Erythroblast (primary cell): ENCODE measurements at places on chromosomes 1 and 21.
A peak's percentile ranks its signal among the peaks of the same experiment; 100 is the strongest.

DNA sequence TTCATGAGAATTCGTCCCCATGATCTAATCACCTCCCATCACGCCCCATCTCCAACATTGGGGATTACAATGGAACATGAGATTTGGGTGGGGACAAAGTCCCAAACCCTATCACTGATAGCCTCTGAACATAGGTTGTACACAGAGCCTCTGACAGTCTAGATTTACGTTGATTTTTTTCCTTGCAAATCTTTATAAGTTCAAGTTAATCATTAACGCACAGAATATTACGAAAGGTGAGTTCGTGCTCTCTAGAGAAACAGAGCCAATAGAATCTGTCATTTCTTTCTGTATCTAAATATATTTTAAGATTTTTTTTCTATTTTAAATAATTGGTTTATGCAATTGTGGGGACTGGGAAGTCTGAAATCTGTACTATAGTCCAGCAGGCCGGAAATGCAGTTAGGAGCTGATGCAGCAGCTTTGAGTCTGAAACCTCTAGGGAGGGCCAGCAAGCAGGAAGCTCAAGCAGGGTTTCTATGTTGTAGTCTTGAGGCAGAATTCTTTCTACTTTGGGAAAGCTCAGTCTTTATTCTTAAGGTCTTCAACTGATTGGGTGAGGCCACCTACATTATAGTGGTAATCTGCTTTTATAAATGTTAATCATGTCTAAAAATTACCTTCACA, 61.0 kb downstream of the SELENOF start:
- DNase-seq, result no peak

DNA sequence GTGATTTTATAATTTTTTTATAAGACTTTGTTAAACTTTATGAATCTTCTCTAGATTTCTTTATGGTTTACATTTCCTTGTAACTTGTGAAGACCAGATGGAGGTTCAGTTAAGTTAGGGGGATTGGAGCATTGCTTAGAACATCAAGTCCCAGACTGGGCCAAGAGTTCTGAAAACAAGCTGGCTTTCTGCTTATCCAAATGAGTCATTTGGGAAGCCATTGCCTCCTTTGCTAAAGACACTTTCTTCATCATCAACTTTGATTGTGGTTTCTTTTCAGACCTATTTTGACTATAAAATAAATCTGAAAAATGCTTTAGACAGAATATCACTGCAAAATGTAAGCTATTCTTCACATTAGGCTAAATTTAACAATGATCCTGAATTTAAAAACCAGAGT, 446.8 kb downstream of the USP25 start:
- no peak for DNase-seq

DNA sequence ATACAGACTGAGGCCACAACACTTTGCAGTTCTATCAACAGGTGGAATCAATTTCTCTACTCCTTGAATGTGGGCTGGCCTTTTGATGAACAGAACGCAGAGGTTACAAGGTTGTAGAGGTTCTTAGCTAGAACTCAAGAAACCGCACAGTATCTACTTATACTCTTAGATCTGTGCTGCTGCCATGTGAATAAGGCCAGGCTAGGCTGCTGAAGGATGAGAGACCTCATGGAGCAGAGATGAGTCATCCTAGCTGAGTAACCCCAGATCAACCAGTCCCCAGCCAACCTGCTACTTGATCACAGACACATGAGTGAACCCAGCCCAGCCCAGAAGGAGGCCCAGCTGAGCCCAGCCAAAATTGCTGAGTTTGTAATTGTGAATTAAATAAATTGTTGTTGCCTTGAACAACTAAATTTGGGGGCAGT, 35.3 kb upstream of the BCAR3 start:
- peak; percentile 32 for DNase-seq

- DNase-seq, result no peak
These were observed 10.5 kb downstream of the MIIP start for GRCh38 chr1:12029720-12030339.

- peak; percentile 95 for DNase-seq
These were observed 5.3 kb upstream of the SLC6A9 start for GRCh38 chr1:44036409-44037139.
